ENCODE measurements at places on chromosomes 3 and 15.

GRCh38 chr3:12501360-12502020 lies 17.2 kb downstream of the TSEN2 start:
- DNase-seq: no peak

GRCh38 chr3:57752307-57752706 lies 3.8 kb upstream of the SLMAP start:
- no peak for DNase-seq

- no peak for DNase-seq
These were observed 64.1 kb downstream of the BTD start for GRCh38 chr3:15665510-15666150.

- no peak for DNase-seq
These were observed 106.2 kb upstream of the CHMP2B start for GRCh38 chr3:87120881-87121280.

GRCh38 chr15:41999290-42000285 lies 21.3 kb downstream of the PLA2G4E start:
- DNase-seq: no peak

DNA sequence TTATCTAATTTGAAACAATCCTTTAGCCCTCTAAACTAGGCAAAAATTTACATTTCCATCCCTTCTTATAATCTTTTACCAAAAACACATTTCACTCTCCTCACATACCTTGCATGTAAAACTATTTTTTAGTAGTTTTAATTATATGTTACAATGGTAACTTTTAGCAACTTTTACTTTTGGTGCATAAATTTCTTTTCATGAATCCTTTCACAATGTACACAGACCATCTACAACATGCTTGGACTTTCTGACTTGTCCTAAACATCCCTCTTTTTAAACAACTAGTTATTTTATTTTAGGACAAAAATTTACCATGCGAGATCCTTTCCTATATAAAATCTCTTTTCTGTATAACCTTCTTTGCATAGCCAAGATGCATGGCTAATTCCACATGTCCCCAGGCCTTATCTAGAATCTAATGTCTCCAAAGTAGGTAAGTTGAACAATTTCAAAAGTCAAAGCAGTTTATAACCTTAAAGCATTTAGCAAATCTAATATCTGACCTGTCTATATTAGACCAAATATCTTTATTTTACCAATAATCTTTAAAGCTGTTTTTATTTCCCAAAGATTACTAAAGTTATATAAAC lies 14.4 kb upstream of the ALDH1L1 start:
- DNase-seq: no peak

GRCh38 chr15:86685263-86685662 lies 605.6 kb downstream of the AGBL1 start:
- DNase-seq: no peak

- peak; percentile 72 for DNase-seq
These were observed 16.7 kb upstream of the CMTM7 start for GRCh38 chr3:32374788-32375595.

- DNase-seq: no peak
These were observed 43.3 kb downstream of the TLNRD1 start for GRCh38 chr15:81043935-81044575.

DNA sequence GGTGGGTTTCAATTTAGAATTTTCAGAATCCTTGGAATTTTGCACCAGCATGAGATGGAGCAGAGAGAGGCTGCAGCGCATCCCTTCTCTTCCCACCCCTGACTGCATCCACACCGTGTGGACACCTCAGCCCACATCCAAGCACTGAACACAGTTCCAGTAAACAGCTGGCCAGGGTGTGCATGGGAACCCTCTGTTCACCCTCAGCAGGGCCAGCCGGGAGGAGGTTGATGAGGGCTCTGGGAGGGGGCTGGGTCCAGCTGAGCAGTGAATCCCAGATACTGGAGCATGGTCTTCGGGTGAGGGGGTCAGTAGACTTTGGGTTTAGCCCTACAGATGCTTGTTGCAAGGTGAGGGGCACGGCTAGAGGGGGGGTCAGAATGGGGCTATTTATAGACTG lies 85.8 kb downstream of the RPLP1 start:
- DNase-seq: no peak

DNA sequence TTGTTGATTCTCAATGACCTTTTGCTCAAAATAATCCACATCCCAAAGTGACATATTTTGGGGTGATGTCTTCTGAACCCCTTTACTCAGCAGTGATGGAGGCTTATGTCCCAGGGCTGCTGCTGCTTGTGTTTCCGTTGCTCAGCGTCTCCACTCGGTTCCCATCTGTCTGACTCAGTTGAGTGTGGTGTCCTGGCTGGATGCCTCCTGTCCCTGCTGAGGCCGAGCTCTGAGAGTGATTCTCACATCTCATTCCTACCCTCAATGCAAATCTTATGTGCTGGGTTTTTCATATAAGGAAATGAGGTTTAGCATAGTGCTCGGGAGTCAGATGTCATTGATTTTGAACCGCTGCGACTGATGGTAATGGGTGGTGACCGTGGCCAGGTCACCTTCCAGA lies 247.4 kb downstream of the GABRG3 start:
- DNase-seq: no peak

- no peak for DNase-seq
These were observed 2.5 kb downstream of the CLDN11 start for GRCh38 chr3:170421111-170421641.

GRCh38 chr3:76370749-76371520 lies 585.6 kb upstream of the ZNF717 start:
- no peak for DNase-seq

DNA sequence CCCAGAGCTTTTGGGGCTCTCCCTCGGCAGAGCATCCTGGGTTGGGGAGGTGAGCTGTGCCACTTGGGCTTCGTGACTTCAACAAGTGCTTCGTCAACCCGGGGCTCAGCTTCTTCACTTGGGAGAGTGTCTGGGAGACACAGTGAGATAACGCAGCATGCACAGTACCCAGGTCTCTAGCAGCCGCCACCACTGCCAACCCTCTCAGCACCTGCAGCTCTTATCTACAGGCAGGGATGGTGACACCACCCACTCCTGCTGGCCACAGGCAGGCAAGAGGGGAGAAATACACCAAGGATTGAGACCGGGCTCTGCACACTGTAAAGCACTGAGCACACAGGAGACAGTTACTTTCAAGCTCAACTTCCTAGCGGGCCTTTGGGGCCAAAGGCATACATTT lies 11.6 kb downstream of the TKT start:
- no peak for DNase-seq

DNA sequence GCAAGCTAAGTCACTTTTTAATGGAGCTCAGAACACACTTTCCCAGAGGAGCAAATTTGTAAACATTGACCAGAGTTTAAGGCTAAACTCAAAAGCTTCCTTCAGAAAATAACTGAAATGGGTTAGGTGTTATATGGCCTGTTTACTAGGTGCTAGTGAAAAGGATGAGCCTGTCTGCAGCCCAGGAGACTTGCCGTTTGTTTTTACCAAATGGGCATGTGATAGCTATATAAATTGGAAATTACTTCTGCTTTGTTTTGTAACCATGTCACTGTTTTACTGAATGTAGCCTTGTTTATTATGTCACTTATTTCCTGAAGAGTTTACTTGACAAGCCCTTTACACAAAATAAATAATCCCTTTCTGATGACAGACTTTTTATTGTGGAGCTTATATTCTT lies 109.4 kb upstream of the THSD4 start:
- no peak for DNase-seq

GRCh38 chr3:196638861-196639482 lies 522 bp upstream of the NRROS start:
- no peak for DNase-seq

GRCh38 chr3:27681249-27681748 lies 40.8 kb downstream of the EOMES start:
- DNase-seq: no peak

- no peak for DNase-seq
These were observed 210.5 kb downstream of the CLSTN2 start for GRCh38 chr3:140145528-140145927.

DNA sequence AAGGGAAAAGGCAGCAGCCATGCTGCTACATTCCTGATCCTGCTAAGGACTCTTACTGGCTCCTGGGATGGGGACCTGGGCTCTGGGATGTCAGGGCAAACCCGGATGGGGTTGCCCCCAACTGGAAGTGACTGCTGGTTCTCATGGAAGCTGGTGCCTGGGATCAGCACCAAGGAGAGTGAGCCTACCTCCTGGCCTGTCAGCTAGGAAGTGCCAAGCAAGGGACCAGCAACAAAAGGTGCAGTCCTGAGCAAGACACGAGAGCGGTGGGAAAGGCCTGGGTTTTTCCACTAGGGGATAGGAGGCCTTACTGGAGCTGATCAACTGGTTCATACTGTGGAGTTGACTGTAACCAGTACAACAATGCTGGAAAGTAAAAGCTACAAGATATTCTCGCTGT lies 47.9 kb upstream of the SYNM start:
- DNase-seq: no peak

GRCh38 chr3:72212396-72212795 lies 427.4 kb upstream of the PROK2 start:
- no peak for DNase-seq

GRCh38 chr15:64070965-64071851 lies 22.4 kb downstream of the CIAO2A start:
- DNase-seq: peak; percentile 90

- DNase-seq: no peak
These were observed 8.5 kb downstream of the BFSP2 start for GRCh38 chr3:133408366-133408765.

GRCh38 chr3:85691196-85691595 lies 732.4 kb downstream of the CADM2 start:
- no peak for DNase-seq

- no peak for DNase-seq
These were observed 565.5 kb downstream of the PDCD6IP start for GRCh38 chr3:34363881-34364280.

GRCh38 chr3:122533931-122534334 lies 19.2 kb upstream of the KPNA1 start:
- no peak for DNase-seq

Measured in tibial artery (tissue), 4 donors.